ENCODE measurements at places on chromosomes 1 and 21. TPM values are rescaled to one million over a fixed set of nuclear protein-coding genes. Genes with fewer than 3 reads are reported as not detected.
A peak's percentile ranks its signal among the peaks of the same experiment; 100 is the strongest.

GRCh38 chr1:110606657-110607535 is 738 bp upstream of the KCNA2 start:
- H3K27ac ChIP-seq, result no peak overlapping the region
- H3K36me3 ChIP-seq, result no peaks in the 10 kb centered on the region
- peaks cover 11% of the 10 kb centered on the region for H3K4me1 ChIP-seq
- DNase-seq, result peak; percentile 48

DNA sequence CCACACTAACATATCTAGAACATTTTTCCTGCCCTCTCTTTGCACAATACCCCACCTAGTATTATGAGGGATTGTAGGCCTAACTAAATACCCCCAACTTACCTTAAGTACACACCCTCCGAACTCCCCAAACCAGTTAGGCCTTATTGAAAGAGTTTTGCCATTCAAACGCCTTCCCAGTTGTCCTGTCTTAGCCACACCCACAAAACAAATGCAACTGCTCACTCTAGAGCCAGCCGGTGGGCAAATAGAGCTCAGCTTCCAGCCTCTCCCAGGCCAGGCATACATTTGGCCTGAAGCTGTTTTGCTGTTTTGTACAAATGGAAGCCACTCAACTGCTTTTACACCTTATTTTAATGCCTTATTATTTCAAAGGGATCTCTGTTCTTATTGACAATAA is 224.2 kb upstream of the RUNX1 start:
- H3K4me3 ChIP-seq, result no peak overlapping the region
- no peaks in the 10 kb centered on the region for H3K27me3 ChIP-seq
- no peaks in the 10 kb centered on the region for H3K4me1 ChIP-seq
- no peaks in the 10 kb centered on the region for H3K36me3 ChIP-seq
- peak; percentile 37 for DNase-seq

GRCh38 chr1:6154525-6155319 is 25.4 kb downstream of the CHD5 start:
- no peak overlapping the region for H3K4me3 ChIP-seq
- H3K27me3 ChIP-seq, result peaks cover 3% of the 10 kb centered on the region
- H3K4me1 ChIP-seq, result no peaks in the 10 kb centered on the region
- H3K36me3 ChIP-seq, result no peaks in the 10 kb centered on the region
- no peak for DNase-seq
- H3K27ac ChIP-seq, result no peak overlapping the region

DNA sequence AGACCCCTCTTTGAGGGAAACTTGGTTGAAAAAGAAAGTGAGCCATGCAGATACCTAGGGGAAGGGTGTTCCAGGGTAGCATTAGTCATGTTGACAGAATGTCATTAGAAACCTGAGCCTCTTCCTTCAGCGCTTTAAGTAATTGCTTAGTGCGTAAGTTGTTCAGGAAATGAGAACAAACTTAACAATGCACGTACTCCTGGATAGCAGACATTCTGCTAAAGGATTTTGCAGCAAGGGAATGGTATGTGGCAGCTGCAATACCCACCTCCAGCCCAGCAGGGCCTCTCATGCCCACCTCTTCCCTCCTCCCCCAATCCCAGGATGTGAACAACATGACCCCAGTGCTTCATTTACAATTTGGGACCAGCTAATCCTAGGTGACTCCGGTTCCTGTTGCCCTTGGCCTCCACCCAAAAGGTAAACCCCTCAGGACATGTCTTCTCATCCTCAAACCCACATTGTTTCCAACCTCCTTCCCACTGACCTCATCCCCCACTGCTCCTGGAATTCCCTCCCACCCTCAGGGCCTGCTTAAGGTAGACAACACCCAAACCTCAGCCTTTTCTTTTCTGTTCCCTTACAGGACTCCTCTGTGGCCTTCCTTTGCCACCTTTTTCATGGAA is 98.0 kb upstream of the BCAR3 start:
- H3K4me3 ChIP-seq, result no peak overlapping the region
- H3K36me3 ChIP-seq, result no peaks in the 10 kb centered on the region
- H3K4me1 ChIP-seq, result no peaks in the 10 kb centered on the region
- H3K27ac ChIP-seq, result no peak overlapping the region
- DNase-seq, result peak; percentile 25
- no peaks in the 10 kb centered on the region for H3K27me3 ChIP-seq

DNA sequence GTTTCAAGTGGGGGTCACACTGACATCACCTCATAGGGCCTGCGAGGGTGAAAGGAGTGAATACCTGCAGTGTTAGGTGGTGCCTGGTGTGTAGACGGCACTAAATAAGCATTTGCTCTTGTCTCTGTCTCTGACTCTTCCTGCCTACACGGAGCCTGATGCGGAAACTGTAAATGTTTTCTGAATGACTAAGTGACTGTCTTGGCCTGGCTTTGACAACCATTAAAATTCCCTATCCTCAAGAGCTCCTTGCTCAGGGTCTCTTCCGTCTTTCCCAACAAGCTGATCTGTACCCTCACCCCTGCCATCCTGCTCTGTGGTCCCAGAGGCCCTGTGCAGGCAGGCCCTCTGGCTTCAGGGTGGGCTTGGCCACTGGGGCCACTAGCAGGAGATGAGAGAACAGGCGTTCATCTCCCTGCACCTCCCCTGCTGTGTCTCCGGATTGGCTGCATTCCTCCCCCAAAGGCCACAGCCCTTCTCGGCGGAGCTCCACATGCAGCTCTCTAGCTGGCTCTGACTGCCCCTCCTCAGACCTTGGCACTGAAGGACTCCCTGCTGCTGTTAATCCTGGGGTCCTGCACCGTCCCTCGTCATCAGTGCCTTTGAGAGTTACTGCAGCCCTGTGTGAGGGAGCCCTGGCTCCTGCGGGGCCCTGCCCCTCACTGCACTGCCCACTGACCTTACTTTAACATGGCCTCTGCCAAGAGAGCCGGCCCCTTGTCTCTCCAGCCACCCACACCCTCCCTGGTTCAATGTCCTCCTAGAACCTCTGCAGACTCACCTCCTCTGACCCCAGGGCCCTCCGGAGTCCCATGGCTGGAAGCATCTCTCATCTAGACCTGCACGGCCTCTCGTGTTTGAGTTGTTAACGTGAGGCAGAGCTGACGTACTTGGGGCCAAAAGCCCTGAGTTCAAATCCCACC is 211.1 kb downstream of the MATN1 start:
- no peaks in the 10 kb centered on the region for H3K27me3 ChIP-seq
- H3K27ac ChIP-seq, result no peak overlapping the region
- H3K4me3 ChIP-seq, result no peak overlapping the region
- DNase-seq, result peak; percentile 25

DNA sequence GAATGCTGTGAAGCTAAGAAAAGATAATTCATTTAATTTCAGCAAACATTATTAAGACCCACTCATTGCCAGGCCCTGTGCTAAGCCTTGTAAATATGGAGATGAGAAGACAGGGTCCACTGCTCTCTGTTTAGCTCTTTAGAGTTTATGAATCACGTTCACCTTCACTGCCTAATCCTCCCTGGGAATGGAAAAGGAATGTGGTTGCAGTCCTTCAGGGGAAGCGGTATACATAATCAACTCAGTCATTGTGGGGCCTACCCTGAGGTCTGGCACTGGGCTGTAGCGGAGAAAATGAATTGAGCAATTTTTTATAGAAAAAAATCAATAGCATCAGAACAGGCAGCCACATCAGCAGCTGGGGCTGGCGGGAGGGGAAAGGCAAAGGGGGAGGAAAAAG is 412.1 kb upstream of the NFIA start:
- H3K27ac ChIP-seq, result no peak overlapping the region
- no peaks in the 10 kb centered on the region for H3K36me3 ChIP-seq
- no peak overlapping the region for H3K4me3 ChIP-seq

PRAMEF15 gene
- total RNA-seq, result not detected
